ENCODE measurements at places on chromosomes 5 and 9.
A peak's percentile ranks its signal among the peaks of the same experiment; 100 is the strongest.

- DNase-seq, result no peak
These were observed 1.3 kb downstream of the ANXA1 start for GRCh38 chr9:73152953-73153352.

GRCh38 chr9:100088202-100088601 lies 10.6 kb downstream of the ERP44 start:
- no peak for DNase-seq

DNA sequence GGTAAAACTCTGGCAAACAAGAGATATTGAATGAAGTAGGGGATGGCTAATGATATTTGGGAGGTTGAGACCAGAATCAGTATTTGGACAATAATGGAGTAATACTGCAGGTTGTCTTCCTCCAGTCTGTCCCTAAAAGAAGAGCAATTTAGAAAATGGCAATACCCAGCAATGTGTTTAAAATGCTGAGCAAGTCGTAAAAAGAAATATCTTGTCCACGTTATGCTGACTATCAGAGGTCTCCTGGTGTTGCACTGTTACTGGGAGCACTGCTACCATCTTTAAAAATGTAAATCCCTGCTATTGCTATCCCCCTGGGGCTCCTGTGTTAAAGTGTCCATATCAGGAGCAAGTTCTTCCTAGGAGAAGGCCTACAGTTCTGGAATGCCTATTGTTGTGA lies 10.4 kb downstream of the CYSTM1 start:
- no peak for DNase-seq

GRCh38 chr5:115850744-115851416 lies 9.1 kb downstream of the AP3S1 start:
- DNase-seq, result no peak

- no peak for DNase-seq
These were observed 20.4 kb upstream of the SLC2A6 start for GRCh38 chr9:133499132-133499891.

DNA sequence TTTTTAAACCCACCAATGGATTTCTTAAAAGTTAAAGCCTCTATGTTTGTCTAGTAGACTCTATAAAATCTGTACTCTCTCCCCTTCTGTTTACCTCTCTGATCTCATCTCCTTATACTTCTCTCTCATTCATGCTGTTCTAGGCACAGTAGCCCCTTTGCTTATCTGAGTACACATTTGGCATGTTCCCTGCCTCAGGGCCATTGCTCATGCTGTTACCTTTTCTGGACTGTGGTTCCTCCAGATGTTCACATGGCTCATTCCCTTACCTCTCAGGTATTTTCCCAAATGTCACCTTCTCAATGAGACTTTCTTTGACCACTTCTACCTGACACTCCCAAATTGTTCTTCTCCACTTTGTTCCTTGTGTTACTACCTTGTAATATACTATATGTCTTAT lies 176.1 kb downstream of the CWC27 start:
- no peak for DNase-seq

- no peak for DNase-seq
These were observed 1158.4 kb upstream of the SEMA6A start for GRCh38 chr5:117733051-117733450.

DNA sequence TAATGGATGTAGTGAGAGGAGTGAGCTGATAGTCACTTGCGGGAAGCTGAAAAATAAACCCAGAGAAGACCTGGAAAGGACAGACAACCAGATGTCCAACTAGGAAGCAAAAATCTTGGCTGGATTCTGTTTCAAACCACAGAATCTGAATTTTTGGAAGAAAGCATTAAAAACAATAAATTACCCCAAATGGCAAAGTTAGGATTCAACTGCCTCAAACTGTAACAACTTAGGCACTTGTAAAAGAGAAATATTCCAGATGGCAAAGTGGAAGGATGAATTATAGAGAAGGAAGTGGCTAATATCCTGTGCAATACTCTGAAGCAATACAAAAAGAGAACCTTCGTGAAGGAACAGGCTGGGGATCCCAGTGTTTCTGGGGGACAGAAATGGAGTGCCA lies 46.8 kb upstream of the SLIT3 start:
- DNase-seq, result no peak

- no peak for DNase-seq
These were observed 334.5 kb downstream of the TENT4A start for GRCh38 chr5:7047511-7048261.

GRCh38 chr5:163869581-163869980 lies 364.2 kb downstream of the MAT2B start:
- no peak for DNase-seq

DNA sequence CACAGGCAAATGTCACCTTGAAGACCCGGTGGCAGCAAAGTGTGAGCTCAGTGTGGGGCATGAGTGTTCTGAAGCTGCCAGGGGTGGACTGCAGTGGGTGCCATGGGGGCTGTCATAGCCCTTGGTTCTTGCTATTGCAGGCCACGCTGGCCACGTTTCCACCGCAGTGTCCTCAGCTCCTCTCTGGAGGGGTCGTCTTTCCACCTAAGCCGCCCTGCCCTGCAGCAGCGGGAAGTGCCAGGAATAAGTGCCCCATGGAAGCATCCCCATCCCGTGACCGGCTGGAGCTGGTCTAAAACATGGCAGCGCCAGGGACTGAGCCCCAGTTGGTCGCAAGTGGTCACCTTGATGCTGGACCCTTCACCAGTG lies 6.9 kb downstream of the OBP2B start:
- DNase-seq, result no peak

- DNase-seq, result peak; percentile 48
These were observed at the start of gene MTAP for GRCh38 chr9:21802418-21803000. TSS of gene MTAP (plus strand) at chr9:21802636. CDS start at chr9:21802749, 113 bp downstream.

DNA sequence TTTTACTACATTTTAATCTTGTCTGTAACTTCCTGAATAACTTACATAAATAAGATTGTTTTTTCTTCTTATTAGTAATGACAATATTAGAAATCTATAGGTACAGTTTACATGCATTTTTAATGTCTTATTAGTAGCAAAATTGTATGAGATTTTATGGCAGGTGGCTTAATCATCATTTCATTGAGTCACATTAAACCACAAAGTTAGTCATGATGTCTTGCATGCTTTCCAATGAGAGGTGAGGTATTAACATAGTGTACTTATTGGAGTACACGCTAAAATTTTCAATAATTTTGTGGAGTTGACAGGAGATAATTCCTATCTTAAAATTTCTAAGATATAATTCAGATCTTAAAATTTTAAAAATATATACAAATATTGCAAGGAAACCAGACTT lies 989.6 kb upstream of the ARRDC3 start:
- no peak for DNase-seq

DNA sequence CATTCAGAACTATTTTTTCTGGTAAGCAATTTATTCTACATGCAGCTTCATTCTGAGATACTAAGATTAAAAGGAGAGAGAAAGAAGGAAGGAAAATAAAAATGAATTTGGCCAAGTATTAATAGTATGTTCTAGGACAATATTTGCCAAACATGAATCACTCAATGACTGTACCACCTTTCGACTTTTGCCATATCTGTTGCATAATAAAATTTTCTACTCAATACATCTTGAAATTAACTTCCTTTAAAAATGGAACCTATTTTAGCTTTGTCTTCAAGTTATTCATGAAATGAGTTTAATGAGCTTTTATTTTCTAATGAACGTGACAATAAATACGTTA lies 111.8 kb downstream of the MARCHF3 start:
- no peak for DNase-seq

DNA sequence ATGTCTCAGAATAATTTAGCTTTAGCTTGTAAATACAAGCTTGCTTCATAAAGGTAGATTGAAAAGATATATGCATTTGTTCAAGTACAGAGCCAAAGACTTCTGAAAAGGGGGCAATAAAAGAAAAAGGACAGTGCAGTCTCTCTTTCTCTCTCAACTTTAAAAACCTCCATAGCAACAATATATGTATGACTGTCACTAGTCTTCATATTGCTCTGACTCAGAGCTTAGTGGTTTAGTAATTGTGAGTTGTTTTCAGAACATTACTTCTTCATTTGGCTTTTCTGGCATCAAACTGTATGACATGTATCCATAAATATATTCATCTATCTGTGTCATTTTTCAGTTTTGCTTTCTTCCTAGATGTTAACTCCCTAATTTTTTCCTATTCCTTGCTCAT lies 194.6 kb upstream of the KIF2A start:
- DNase-seq, result no peak

DNA sequence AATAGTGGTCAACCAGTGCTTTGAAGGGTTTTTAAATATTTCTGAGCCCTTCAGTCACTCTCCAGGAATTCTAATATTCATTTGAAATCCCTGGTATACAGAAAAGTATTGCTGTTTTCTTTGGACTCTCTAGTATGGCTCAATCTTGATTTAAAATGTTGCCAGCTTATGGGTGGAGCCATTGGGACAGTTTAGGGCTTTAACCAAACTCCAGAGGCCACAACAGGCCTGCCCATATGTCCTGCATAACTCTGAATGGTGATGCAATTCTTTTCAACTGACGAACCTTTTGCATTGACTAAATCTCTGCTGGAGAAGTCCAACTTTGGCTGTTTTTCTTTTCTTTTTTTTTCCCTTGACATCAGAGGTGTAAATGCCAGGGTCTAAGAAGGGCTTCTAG lies 10.3 kb upstream of the ANKHD1 start:
- DNase-seq, result no peak

DNA sequence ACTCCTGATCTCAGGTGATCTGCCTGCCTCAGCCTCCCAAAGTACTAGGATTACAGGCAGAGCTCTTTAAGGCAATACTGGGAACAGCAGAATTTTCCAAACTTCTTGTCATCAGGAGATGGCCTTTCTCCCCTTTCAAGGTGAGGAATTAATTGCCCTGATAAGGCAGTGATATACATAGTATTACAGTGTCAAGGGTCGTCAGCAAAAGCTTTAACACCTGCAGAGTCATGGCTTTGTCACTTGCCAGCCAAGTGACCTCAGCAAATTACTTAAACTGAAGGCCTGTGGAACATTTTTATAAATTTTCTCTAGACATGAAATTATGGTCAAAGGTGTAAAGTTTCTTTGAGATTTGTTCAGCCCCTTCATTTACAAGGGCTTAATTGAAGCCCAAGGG lies 59.5 kb downstream of the FBXO38 start:
- DNase-seq, result no peak

DNA sequence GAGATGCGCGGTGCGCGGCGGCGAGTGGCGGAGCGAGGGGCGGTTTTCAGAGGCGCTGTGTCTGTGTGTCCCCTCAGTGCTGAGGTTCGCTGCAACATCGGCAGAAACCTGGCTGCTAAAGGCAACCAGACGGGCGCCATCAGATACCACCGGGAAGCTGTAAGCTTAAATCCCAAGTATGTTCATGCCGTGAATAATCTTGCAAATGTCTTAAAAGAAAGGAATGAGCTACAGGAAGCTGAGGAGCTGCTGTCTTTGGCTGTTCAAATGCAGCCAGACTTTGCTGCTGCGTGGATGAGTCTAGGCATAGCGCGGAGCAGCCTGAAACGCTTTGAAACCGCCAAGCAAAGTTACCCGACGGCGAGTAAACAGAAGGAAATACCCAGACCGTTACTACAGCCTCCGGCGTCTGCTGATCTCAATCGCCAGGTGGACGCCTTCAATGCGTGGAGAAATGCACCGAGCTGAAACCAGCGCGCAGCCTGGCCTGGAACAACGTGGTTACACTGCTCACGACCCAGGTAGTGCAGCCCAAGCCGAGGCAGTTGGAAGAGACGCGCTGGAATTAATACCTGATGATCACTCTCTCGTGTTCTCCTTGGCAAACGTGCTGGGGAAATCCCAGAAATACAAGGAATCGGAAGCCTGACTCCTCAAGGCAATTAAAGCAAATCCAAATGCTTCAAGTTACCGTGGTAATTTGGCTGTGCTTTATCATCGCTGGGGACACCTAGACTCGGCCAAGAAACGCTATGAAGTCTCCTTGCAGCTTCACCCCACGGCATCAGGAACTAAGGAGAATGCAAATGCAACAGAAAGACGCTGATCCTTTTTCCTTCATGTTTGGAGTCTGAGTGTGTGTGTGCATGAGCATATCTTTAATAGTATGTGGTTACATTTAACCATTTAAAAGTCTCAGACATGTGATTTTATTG lies 15.9 kb downstream of the OR2V1 start:
- no peak for DNase-seq

DNA sequence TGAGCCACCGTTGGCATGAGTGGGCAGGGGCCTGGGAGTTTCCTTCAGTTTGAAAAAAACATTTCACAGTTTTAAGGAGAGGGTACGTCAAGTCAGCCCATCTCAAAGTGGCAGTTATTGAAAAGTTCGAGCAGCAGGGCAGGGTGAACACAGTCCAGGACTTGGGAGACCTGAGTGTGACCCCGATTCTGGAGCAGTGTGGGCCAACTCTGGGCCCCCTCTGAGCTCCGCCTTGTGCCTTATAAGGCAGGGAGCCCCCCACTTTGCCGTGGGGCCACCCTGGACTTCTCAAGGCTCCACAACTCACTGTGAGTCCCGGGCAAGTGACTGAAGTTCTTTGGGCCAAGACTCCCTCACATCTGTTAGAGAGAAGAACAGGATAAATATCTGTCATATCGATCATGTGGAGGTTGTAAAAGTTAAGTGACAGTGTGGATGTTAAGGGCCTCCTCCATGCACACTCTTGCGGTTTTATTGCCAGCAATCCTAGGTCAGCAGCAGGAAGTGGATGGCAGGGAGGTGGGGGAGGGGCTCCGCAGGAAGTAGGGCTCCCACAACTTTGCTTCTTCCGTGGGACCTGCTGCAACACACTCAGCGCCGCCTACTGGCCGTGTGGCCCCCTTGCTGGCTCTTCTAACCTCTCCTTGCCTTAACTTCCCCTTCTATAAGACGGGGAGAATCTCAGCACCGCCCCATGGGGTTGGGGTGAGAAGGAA lies 38.4 kb downstream of the HRH2 start:
- DNase-seq, result no peak

DNA sequence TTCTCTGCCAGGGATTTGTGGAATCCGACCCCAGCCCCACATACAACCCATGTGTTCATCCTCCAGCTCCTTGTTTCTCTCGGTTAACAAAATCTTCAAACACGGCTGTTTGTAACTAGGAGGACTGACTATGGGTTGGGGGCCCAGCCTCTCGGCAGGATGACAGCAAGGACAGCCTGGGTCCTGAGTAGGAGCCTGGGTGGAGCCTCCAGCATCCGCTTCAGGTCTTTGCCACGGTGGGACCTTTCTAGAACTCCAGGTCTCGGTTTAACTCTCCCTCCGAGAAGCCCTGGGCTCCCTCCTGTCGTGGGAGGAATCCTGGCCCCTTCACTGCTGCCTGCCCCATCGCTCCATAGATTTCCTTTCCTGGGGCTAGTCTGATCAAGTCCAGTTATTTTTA lies 248.5 kb downstream of the PBX3 start:
- no peak for DNase-seq

DNA sequence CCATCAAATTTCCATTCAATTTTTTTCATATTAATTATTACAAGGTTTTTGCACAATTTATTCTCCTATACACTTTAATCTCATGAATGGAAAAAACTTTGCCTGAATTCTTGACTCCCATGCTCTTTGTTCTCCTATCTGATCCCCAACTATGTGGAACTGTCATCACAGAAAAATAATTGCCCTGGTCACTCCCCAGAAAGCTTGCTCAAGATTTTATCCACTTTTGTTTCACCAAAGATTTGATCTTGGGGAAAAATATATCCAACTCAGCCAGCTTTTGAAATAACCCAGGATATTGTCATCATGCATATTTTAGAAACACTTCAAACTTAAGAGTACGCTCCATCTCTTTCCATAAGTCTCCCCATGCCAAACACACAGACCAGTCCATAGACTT lies 77.7 kb upstream of the PPP2R2B start:
- no peak for DNase-seq

Measured in NCI-H524 treated with DMSO at 0.1 percent for 48 hours (cell line).